ENCODE measurements at places on chromosomes 11 and 22.

DNA sequence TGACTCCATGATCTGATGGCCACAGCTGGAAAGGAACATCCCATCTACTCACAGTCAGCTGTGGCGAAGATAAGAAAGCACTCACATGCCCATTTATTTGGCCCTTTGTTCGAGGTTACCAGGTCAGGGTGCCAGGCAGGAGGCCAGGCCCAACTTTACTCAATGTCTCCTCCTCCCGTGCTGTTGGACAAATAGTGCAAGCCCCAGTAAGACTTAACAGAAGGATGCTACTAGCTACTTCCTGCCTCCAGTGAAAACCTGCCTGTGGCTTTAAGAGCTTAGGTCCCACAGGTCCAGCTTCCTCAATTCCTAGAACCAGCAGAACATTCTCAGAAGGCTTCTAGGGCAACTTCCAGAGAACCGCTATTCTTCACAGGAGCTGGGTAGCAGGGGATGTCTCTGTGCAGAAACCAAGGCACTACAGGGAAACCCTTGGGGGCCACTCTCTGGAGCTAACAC lies 12.9 kb upstream of the CRY2 start:
- peak; percentile 86 for DNase-seq

DNA sequence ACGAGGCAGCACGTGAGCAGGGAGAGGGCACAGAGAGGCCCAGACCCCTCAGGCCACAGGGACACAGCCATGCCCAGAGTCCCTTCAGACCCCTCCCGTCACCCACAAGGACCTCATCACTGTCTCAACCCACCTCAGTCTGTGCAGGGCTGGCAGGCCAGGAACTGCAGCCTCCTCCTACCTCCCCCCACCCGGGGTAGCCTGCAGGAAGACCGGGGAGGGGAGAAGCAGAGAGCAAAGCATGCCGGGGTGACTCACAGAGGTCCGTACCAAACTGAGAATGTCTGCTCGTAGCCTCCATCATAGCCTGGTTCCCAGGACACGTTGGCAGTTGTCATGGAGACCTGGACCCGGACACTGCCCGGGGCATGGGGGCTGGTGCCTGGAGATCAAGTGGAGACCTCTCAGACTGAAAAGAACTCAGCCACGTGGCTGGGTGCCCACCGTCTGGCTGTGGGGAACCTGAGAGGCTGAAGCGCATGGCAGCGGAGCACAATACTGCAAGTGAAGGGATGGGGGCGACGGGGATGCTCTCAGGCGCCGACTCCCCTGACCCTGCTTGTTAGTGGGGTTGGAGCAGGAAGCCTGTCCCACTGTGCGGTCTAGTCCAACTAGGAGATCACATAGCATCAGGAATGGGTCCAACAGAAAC lies 27.2 kb downstream of the IGSF9B start:
- no peak for DNase-seq

DNA sequence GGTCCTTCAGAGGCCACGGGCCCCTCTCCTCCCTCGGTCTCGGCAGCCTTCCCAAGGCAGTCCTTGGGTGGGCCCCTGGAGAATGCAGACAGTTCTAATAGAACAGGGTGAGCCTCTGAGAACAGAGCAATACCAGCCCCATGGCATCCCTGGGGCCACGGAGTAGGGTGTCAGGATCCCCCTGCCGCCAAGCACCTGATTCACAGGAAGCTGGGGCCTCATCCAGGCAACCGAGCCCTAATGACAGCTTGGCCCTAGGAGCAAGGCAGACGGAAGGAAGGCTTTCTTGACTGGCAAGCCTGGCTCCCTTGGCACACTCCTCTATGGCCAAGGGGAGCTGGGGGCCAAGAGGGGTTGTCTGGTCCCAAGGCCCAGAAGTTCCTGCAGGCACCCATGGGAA lies 15.2 kb downstream of the TXN2 start:
- DNase-seq: no peak

DNA sequence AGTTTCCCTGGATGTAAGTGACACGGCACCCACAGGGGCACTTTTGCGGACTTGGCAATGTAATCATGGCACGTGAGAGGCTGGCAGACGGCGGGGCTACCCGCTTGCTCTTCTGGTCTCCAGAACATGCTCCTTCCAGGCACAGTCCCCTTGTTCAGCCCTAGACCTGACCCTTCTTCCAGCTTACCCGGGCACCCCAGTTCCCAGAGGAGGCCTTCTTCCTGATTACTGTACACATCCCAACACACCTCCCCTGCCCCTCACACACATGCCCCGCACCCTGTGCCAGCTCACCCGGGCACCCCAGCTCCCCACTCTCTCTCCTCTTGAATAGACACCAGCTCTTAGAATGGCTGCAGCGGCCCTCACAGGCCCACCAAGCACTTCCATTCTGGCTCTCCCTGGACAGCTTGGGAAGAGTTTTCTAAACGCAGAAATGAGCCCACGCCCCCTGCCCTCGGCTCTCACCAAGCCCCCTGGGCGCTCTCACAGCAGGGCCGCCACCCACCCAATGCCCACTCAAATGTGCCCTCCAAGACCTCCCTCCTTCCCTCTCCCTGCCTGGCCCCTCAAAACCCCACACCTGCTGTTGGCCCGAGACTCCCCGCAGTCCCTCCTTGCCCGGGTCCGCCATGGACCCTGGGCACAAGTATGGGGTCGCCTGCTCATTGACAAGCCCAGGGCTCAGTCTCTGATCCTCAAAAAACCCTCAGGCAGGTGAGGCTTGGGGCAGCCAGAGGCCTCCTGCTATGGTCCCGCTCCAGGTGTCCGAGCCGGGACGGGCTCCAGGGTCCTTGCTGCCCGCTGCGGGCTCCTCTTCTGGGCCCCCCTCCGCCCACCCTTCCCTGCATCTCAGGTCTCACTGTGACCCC lies 88.5 kb downstream of the WNT7B start:
- no peak for DNase-seq

GRCh38 chr11:22246992-22247391 lies 54.1 kb downstream of the ANO5 start:
- no peak for DNase-seq

- DNase-seq: peak; percentile 80
Observed at GRCh38 chr11:6357222-6357621, 33.1 kb upstream of the SMPD1 start.

DNA sequence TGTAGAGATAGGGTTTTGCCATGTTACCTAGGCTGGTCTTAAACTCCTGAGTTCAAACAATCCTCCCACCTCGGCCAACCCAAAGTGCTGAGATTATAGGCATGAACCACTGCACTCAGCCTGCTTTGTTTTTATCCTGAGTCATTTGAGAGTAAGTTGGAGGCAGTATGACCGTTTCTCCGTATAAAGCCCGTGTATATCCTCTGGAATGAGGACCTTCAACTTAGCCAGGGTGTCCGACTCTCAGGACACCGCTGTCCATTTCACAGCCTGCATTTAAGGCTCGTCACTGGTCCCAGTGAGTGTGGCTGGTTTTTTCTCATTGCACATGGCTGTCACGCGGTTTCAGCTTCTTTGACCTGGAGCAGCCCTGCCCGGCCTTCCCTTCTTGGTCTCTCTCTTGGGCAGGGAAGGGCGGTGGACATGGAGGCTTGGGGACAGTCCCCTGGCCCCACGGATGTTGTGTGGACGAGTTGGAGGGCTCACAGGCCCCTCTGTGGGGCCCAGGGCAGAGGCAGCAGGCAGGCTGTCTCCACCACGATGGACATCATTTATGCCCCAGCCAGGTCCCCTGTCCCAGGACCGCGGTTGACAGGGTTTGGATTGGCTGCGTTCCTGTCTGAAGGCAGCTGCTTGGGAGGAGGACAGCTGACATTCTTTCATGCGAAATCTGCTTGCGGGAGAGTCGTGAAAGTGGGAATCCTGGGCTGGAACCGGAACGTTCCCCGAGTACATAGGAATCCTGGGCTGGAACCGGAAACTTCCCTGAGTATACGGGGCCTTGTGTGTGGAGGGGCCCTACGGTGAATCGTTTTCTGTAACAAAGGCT lies 93.3 kb downstream of the KCNQ1 start:
- DNase-seq: no peak

DNA sequence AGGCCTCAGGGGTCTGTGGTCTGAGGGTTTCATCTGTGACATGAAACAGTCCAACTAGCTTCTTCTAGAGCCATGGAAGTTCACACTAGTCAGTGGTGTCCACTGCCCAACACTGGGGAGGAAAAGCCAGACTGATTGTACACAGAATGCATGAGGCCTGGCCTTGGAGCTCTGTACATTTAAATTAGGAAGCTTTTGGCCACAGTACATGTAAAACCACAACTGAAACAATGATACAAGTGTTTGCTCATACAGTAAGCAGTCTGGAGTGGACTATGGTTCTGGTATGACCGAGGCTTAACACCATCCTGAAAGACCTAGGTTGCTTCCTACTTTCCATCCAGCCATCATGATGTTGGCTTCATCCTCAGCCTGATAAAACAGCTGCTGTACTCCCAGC lies 73.8 kb upstream of the SESN3 start:
- no peak for DNase-seq

DNA sequence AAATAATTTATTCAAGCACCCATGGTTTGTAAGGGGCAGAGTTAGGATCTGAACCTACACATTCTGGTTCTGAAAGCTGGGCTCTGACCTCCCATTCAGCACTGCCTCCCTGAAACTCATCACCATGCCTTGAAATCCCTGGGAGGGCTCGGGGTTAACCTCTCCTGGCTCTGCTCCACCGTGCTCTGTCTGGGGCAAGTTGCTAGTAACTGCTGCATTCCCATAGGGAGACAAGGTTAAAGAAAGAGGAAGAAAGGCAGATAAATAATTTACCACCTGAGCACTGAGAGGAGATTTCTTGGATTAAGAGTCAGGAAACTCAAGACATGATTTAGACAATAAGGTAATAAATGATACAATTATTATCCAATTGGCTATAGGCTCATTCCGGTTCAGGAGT lies 199.3 kb downstream of the KIF18A start:
- no peak for DNase-seq

DNA sequence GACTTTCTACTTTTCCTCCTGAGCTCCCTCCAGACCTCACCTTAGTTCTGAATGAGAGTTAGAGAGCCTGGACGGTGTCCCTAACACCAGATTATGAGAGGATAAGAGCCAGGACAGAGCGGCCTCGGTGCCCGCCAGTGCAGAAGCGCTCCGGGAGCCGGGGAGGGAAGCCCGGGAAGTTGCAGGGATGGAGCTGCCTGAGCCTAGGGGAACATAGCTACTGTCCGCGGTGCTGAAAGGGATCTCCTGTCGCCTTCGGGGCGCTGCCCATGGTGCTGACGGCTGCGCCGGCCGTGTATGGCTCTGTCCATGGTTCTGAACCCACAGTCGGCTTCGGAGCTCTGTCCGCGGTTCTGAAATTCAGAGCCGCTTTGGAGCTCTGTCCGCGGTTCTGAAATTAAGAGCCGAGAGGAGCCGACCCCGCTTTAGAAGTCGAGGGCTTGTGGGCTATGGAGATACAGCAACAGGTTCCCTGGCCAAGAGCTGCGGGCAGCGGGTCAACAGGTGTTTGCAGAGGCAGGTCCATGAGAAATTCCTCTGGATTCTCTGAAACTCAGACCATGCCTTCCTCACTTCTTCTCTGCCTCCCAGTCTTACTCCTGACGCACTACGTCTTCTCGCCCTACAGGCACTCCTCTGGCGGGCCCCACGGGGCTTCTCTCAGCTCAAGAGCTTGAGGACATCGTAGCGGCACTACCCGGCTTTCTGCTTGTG lies 814 bp downstream of the NPAS4 start:
- peak; percentile 73 for DNase-seq

- no peak for DNase-seq
Observed at GRCh38 chr22:20426259-20426615, 11.4 kb downstream of the SCARF2 start.

DNA sequence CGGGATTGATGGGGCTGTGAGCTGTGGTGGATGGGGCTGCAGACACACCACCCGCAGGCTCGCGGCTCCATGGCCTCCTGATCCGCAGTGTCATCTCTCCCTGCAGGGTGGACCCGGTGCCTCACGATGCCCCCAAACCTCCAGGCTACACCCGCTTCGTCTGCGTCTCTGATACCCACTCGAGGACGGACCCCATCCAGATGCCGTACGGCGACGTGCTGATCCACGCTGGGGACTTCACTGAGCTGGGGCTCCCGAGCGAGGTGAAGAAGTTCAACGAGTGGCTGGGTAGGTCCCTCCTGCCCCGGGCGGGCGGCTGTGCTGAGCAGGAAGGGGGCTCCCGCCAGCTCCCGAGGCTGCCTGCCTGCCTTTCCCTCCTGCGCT lies 23.1 kb downstream of the MPPED1 start:
- DNase-seq: no peak

- DNase-seq: no peak
Observed at GRCh38 chr11:61737636-61738386, 14.6 kb upstream of the MYRF start.

DNA sequence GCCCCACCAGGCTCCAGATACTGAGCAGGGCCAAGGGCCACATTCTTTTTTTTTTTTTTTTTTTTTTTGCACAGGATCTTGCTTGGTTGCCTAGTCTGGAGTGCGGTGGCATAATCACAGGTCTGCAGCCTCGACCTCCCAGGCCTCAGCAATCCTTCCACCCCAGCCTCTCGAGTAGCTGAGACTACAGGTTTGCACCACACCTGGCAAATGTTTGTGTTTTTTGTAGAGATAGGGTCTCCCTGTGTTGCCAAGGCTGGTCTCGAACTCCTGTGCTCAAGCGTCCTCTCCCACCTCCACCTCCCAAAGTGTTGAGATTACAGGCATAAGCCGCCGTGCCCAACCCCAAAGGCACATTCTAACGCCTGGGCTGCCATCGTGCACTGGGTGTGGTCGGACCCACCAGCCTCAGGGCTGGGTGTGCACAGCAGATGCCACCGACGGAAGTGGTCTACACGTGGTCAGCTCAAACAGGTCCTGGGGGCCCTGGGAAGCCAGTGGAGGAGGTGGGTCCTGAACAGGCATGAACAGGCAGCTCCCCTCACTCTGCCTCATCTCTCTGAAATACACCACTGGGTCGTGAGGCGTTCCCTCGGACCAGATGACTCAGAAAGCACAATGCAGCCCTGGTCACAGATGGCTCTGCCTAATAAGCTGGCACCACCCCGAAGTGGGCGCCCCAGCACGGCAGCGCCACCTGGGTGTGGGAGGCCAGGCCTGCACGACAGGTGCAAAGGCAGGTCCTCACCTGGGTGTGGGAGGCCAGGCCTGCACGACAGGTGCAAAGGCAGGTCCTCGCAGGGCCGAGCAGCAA lies 5.1 kb upstream of the B4GALNT4 start:
- DNase-seq: no peak

GRCh38 chr11:113014262-113015097 lies 53.3 kb downstream of the NCAM1 start:
- DNase-seq: no peak

DNA sequence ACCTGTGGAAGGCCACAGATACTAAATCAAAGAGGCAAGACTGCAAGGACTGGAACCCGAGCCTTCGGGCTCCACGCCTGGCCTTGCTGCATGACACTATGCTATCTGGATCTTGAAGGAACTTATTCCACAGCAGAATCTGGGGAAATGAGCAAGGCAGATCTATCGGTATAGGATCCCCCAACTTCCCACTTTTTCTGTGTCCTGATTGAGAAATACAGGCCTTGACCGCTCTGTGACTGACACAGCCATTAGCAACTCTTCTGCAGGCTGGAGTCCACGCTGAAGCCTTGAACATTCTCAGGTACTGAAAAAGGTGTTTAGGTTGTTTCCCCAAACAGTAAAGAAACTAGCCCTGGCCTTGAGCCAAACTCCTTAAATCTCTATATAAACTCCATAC lies 241.2 kb upstream of the NARS2 start:
- peak; percentile 72 for DNase-seq

GRCh38 chr22:23718371-23719165 lies 27.8 kb downstream of the RGL4 start:
- DNase-seq: no peak
